B cell (primary cell): ENCODE measurements at places on chromosomes 6 and 20. TPM values are rescaled to one million over a fixed set of nuclear protein-coding genes. Genes with fewer than 3 reads are reported as not detected.

OPRM1 gene
- not detected in 2 replicates for polyA plus RNA-seq

TBC1D22B gene
- polyA plus RNA-seq, result 5.1 and 5.3 TPM in 2 replicates

SMIM13 gene
- polyA plus RNA-seq, result 1.9 and 2.1 TPM in 2 replicates

PACSIN1 gene
- 0.18 and 0.61 TPM in 2 replicates for polyA plus RNA-seq

LTB gene
- 832 and 938 TPM in 2 replicates for polyA plus RNA-seq

CTSA gene
- 83.4 and 107 TPM in 2 replicates for polyA plus RNA-seq

- no peak for DNase-seq
These were observed 62.5 kb upstream of the PTGIS start for GRCh38 chr20:49630396-49630951.

DNA sequence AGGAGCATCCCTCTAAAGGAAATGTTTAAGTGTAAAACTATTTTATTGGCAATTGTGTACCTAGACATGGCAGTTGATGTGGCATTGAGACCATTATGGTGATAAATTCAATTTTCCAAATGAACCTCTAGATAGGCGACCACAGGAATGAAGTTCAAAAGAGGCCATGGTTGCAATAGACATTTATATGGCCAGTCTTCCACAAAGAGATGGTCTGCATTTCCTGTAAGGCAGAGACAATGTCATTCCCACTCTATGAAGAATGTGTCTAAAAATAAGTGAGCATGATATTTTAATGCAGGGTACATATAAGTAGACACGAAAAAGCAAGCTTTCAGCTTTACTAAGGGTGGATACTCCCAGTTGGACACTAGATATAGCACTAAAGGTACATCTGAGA lies 40.9 kb downstream of the THEMIS start:
- no peak for DNase-seq

- no peak for DNase-seq
These were observed 55.5 kb downstream of the NCOA3 start for GRCh38 chr20:47557218-47557617.

DNA sequence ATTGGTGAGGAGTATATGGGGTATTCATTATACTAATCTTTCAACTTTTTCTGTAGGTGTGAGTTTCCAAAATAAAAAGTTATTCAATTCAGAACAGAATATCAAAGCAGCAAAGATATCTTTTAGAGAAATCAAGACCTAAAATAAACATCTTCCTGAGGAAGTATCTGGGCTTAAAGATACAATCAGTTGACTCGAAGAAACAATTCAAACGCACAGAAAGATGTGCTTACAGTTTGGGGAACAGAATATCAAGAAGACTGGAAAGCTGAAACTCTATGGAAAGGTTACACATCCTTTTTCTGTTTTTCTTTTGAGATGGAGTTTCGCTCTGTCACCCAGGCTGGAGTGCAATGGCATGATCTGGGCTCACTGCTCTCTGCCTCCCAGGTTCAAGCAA lies 36.2 kb upstream of the SAYSD1 start:
- DNase-seq, result no peak

DNA sequence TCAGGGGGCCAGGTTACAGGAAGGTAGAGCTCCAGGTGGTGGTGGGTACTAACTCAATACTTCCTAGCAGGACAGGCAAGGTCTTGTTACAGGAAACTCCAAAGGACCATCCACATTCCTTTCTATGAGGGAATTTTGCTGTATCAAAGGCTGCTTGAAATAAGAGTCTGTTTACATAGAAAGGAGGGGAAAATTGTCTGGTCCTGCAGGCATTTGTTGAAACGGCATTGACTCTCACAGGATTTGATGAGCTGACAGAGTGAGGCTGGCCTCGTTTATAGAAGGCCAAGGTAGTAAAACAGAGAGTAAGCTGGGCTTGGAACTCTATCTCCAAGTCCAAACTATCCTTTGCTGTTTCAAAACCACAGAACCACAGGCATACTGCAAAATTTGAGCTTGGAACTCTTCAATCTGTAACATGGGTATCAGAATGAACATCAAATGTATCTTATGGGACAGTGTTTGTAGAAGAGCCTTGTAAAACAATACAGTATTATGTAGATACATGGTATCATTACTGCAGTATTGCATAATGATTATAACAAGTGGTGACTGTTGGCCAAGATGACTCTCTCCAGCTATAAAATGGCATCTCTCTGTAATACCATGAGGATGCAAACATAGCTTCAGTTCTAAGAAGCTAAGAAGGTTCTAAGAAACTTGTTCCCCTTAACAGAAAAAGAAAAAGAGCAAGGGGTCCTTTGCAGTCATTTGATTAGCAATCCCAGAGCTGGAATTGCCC lies 61.5 kb downstream of the TRAM2 start:
- DNase-seq, result no peak

DNA sequence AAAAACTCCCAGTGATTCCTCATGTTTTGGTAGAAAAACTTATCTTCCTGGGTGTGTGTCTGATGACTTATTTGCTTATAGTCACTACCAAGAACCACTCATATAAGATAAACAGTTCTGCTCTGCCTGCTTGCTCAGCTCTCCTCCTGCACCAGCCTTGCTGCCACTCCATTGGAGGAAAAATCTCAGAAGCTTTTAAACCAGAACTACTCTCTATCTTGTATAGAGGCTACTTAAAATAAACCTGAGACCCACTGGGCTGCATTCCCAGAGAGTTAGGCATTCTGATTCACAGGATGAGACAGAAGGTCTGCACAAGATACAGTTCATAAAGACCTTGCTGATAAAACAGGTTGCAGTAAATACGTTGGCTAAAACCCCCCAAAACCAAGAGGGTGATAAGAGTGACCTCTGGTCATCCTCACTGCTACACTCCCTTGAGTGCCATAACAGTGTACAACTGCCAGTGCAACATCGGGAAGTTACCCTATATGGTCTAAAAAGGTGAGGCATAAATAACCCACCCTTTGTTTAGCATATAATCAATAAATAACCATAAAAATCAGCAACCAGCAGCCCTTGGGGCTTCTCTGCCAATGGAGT lies 728.3 kb downstream of the EPHA7 start:
- no peak for DNase-seq

- peak; percentile 18 for DNase-seq
These were observed 776 bp downstream of the PPIL1 start for GRCh38 chr6:36873612-36874442.

DNA sequence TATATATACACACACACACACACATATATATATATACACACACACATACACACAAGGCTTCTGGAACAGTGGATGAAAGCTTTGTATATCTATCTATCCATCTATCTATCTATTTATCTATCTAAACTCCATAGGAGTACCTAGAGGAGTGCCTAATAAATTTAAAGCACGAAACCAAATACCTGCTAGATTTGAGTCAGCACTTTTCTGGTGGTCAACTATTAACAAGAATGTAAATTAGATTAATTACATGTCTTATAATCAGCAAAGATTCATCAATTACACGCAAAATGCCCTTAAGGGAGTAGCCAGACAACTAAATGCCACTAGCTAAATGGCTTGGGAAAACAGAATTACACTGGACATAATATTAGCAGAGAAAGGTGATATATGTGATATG lies 26.6 kb downstream of the HLA-A start:
- DNase-seq, result no peak

- no peak for DNase-seq
These were observed 15.6 kb upstream of the DST start for GRCh38 chr6:56658326-56658725.

DNA sequence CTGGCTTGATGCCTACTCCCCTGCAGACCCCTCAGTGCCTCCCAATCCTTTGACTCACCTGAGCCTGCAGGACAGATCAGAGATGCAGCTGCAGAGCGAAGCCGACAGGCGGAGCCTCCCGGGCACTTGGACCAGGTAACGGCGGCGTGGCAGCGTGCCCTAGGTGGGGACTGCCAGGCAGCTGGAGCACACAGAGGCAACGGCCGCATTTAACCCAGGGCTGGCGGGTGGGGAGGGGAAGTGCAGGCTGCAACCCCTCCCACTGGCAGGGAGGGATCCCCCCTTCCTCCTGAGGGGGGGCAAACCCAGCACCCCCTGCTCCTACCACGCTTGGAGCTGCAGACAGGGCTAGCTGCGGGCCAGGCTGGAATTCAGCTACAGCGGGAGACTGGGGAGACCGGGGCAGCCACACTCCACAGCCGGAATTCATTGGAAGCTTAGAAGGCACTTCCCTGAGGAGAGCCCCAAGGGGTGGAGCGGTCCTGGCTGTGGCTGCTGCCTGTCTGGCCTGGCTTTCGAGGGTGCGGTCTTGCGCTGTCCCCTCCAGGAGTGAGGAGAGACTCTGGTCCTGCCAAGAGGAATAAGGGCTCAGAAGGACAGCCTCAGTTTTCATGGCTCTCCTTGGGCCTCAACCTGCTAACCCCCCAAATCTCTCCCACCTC lies at the start of gene MATN4:
Gene MATN4, minus strand, starts transcription at position 183 of the 662 bp plus-strand sequence. CDS start 2,717 bp downstream, outside the sequence.
- no peak for DNase-seq

- DNase-seq, result no peak
These were observed 3.7 kb upstream of the KAT14 start for GRCh38 chr20:18133962-18134361.
